Fibroblast of the conjunctiva (primary cell): ENCODE measurements at places on chromosomes 12 and 14.

GRCh38 chr14:100900837-100901390 is 2.6 kb downstream of the RTL1 start:
- DNase-seq = peak; percentile 6

GRCh38 chr14:58755031-58755925 is 117.5 kb downstream of the DACT1 start:
- DNase-seq = no peak

DNA sequence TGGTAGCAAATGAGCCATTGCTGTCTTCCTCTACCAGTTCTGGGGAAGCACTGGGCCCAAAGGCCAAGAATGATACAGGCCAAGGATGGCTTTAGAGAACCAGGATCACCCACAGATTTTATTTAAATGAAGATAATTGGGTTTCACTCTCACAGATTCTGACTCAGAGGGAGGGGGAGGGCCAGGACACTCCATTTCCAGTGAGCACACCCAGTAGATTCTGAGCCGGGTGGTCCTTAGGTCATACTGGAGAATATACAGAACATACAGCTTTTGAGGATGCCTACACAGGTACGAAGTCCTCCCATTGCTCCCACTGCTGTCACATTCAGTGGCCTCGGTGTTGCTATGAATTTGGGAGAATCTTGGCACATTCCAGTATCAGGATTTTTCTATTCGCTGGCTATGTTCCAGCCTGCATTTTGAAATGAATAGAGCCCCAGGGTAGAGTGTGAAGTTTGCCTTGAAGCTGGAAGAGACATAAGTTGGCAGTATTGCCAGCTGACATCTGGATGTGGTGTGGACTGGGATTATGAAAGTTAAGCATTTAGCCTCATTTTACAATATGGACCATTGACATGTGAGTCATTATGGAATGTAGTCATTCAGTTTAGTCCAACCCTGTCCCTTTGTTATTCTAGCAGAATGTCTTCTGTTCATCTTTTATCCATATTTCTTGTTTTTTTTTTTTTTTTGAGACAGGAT is 45.8 kb upstream of the POC1B start:
- DNase-seq = peak; percentile 64

DNA sequence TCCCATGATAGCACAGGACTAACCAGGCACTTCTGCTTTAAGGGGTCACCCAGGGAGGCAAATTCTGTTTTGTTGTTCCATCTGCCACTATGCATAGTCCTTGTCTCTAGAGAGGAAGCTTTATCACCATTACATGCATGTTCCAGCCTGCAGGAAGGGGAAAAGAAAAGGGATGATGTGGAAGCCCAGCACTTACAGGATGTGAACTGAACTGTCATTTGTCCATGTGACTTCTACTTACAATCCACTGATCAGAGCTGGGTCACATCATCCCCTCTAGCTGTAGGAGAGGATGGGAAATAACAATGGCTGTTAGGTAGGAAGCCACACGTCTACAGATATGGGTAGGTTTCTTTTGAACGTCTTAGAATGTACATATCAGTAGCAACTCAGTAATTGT is 203.1 kb downstream of the PTPRO start:
- no peak for DNase-seq

- peak; percentile 49 for DNase-seq
These were observed 846.8 kb downstream of the NRXN3 start for GRCh38 chr14:79016828-79017505.

- DNase-seq = no peak
These were observed 4.7 kb downstream of the GNB3 start for GRCh38 chr12:6845395-6845794.

DNA sequence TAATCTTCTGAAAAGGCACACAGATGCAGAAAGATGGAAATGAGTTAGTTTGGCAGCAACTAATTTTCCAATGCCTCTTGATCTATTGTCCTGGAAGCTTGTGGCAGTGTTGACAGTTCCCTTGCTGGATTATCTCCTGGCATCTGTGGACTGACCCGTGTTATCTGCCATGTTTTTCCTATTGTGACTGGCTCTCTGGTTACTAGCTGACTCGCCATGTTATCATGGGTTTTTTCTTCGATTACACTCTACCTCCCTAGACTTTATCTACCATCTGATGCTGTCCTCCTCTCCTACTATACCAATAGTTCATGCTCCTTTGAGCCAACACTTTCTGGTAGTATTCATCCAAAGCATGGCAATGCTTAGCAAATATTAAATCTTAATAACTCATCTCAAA is 63.3 kb upstream of the FLRT2 start:
- DNase-seq = no peak

DNA sequence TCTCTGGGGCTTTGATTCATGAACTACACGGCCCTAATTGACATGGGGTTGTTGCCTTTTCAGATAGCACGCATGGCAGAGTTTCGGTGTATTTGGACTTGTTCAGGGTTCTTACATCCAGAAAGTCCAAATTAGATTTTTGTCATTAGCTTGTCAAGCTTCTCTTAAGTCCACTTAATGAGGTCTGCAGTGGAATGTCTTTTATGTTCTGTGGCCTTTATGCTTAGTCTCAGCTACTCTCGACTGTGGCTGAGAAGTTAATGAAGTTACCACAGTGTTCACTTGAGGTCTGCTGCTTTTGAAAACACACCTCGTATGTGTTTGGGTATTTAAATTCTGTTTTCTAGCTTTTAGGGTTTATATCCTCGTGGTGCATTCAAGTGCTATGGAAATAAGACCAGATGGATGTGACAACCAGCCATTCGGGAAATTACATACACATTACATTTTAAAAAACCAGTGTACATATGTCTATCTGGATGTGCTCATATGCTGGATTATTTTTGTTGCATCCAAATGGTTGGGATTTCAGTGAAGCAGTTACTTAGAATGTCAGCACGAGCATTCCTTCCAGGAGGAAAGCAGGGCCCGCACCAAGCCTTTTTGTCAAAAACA is 80.2 kb downstream of the RMST start:
- DNase-seq = no peak

DNA sequence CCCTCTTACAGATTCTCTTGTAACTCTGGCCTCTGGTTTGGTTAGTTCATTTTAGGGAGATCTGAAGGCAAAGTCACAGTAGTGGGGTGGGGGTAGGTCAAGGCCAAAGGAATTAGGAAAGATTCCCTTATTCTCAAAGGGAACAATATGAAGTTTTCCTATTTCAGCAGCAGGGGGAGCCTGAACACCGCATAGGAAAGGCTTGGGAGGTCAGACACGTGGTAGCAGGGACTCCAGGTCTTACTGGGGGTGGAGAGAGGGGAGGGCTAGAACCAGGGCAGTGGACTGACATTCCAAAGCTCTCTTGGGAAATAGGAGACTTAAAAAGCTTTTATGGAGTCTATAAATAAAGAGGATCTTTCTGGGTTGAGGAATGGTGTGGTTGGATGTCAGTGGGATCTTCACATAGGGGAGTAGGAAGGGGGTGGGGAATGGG is 1.3 kb downstream of the ZC3H10 start:
- peak; percentile 92 for DNase-seq

- no peak for DNase-seq
These were observed 148.0 kb downstream of the ANO6 start for GRCh38 chr12:45363903-45364302.

- no peak for DNase-seq
These were observed 44.7 kb downstream of the PTPN11 start for GRCh38 chr12:112463478-112463877.

DNA sequence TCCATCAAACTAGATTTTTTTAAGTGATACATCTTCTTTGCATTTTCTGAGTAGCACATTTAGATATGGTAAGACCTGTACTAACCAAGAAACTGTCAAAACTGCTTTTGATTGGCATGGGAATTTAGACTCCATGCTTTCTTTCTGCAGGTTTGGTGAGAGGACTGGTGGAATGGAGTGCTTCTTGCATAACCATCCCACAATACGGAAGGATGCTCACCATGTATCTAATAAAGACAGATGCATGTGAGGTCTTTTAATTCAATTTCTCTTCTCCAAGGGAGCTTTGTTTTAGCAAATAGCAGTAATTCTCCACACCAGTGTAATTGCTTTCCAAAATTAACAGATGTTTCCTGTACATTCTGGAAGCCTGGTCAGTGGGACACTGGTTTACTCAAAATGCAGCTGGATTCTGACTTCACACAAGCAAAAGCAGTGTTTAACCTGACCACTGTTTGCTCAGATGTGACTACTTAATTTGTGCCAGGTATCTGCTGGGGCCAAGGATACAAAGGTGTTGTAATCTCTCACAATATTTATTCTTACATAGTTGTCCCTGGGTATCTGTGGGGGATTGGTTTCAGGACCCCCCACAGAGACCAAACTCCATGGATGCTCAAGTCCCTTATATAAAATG is 26.1 kb downstream of the FGD6 start:
- no peak for DNase-seq

GRCh38 chr12:84760091-84760865 is 152.3 kb downstream of the SLC6A15 start:
- DNase-seq = no peak

DNA sequence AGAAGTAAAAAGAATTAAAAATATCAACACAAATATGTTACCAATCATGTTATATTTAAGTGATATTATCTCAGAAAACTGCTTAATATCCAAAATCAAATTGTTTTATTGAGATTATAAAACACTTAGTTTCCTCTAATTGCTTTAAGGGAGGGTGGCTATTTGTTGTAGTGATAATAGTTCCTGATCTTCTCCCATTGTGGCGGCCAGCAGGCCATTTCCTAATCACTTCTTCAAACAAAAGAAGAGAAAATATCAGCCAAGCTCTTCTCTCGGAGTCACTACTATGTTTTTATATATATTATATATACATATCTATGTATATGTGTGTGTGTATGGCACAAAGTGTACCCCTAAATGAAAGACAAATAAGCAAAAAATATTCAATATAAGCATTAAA is 31.5 kb downstream of the ERO1A start:
- DNase-seq = no peak

GRCh38 chr14:89807892-89808291 is 146.6 kb downstream of the EFCAB11 start:
- DNase-seq = no peak

DNA sequence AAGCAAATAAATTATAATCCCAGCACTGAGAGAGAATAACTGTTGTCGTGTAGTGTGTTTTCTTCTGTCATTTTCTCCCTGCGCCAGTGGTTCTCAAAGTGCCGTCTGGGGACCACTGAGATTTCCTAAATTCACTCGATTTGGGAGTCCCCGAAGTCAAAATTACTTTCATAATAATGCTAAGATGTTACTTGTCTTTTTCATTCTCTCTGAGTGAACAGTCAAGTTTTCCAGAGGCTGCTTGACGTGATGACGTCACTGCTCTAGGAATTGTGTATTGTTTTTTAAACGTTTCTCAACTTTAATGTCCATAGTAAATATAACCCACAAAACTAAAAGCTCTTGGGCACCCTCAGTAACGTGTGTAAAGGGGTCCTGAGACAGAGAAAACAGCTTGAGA is 796 bp upstream of the POP5 start:
- no peak for DNase-seq

- DNase-seq = no peak
These were observed 194.1 kb downstream of the NUAK1 start for GRCh38 chr12:105944628-105945027.
